Stimulated activated CD4-positive, alpha-beta T cell treated with anti-CD3 and anti-CD28 coated beads, TNF-alpha, amount 100 ng/mL, for 1 hour (primary cell): ENCODE measurements at places on chromosomes 3 and 15.

- no peak for DNase-seq
These were observed 37.8 kb downstream of the CYFIP1 start for GRCh38 chr15:22942306-22942855.

- no peak for DNase-seq
These were observed 264.9 kb upstream of the TPM1 start for GRCh38 chr15:62777671-62778070.

DNA sequence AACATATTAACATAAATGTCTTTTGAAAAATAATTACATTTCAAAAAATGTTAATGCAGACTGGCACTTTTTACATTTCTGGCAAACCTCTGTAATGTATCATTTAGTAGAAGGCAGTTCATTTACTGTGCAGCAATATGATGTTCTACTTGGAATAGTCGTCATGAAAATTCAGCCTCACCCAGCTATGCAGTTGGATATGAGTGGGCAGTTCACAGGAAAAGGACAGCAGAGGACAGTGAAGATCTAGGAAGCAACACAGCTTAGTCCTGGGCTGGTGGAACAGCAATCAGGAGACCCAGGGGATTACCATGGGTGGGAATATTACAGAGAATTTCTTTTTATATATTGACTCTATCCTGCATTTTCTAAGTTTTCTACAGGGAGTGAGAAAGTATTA is 63.6 kb downstream of the ANO10 start:
- no peak for DNase-seq

GRCh38 chr3:188185717-188186251 is 31.8 kb downstream of the LPP start:
- DNase-seq: no peak

DNA sequence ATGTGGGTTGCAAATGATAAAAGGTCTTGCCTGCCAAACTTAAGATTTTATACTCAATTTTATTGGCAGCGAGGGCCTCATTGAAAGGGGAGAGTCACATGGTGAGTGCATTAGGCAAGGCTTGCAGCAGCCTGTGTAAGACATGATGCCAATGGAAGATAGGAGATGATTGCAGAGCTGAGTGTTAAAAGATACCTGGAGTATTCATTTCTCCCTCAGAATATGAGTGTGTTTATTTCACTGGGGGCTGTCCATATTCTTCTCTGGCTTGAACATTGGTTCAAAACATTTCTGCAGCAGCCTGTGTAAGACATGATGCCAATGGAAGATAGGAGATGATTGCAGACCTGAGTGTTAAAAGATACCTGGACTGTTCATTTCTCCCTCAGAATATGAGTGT is 165.2 kb upstream of the NUDT16 start:
- DNase-seq: no peak

DNA sequence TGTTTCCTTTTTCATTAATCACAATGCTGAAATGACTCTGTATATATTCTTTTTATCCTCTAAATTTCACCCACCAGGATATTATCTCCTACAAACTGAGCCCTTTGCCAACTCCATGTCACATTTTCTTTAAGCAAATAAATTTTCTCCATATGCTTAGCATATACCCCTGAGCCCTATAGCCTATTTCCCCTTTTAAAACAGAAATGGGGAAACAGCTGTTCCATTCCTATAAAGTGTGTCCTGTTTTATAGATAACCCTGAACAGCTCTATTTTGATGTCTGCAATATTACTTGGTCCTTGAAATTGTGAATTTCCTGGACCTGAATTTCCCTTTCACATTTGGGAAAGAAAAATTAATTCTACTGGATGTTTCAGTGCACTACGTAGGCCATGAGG is 15.6 kb upstream of the FILIP1L start:
- no peak for DNase-seq

DNA sequence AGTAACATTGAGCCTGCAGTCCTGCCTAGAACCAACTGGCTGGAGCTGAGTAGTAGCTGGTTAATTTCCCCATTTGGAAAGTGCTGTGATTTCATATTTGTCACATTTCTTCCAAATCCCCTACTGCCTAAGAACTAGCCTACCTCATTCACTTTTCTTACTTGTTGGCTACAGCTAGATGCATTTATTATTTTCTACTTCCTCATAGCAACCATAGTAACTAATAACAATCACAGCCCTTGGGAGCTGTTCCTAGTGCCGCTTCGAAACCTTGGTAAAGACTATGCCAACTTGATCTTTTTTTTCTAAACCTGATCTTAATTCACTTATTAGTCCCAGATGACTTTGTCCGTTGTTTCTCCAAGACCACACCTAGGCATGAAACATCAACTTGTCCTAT is 240.3 kb downstream of the FGF12 start:
- no peak for DNase-seq

GRCh38 chr15:29570121-29570947 is 251.9 kb downstream of the TJP1 start:
- DNase-seq: no peak

GRCh38 chr15:60829416-60829815 is 350.5 kb upstream of the ICE2 start:
- DNase-seq: no peak
